ENCODE measurements at places on chromosomes 11 and 22.
A peak's percentile ranks its signal among the peaks of the same experiment; 100 is the strongest.

DNA sequence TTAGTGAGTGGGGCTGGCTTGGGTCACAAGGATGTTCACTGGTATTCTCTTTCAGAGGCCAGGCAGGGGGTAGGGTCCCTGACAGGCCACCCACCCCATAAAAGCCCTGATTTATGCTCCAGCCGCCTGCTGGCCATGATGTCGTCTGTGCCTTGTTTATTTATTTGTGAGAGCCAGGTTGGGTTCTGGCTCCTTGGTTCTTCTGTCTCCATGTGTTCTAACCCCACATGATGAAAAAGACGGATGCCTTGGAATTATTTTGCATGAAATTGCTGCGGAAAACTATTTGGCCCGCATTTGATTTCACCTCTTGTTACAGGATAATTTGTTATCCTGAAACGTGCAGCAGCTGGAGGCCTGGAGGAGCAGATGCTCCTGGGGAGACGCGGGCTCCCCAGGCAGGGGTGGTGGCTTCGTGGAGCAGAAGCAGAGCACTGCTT is 46.3 kb upstream of the WNT11 start:
- no peak for DNase-seq

DNA sequence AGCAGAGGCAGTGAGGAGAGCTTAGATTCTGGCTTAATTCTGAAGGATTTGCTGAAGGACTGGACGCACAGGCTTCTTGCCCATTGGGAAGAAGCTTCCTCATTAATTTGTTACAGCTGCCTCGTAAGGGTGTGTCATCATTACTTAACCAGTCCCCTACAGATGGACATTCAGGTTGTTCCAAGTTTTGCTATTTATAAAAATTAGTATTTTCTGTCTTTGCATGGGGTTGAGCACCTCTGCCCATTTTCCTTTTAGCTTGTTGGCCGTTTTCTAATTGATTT is 38.1 kb downstream of the CAPN1 start:
- DNase-seq = no peak

- DNase-seq = no peak
Measured at GRCh38 chr11:9473408-9473807, 12.6 kb downstream of the ZNF143 start.

DNA sequence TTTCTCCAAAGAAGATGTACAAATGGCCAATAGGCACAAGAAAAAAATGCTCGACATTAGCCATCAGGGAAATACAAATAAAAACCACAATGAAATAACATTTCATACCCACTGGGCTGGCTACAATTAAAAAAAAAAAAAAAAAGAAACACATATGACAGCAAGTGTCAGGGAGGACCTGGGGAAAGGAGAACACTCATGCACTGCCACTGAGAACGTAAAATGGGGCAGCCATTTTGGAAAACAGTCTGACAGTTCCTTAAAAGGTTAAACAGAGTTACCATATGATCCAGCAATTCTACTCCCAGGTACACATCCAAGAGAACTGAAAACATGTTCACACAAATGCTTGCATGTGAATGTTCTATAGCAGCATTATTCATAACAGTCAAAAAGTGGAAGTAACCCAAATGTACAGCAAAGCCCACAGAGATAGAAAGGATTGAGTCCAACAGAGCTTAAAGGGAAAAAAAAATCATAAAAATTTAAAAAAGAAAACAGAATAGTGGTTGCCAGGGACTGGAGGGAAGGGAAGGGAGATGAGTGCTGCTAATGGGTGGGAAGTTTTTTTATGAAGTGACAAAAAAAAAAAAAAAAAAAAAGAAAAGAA is 48.4 kb upstream of the CYP2D6 start:
- DNase-seq = no peak

- DNase-seq = no peak
Measured at GRCh38 chr22:46352691-46353386, 17.3 kb downstream of the TRMU start.

- DNase-seq = no peak
Measured at GRCh38 chr11:10838881-10839280, 19.0 kb downstream of the ZBED5 start.

- DNase-seq = no peak
Measured at GRCh38 chr11:126914941-126915340, 85.6 kb downstream of the KIRREL3 start.

- no peak for DNase-seq
Measured at GRCh38 chr11:34029176-34029575, 22.4 kb upstream of the CAPRIN1 start.

GRCh38 chr22:46970411-46971098 is 208.1 kb downstream of the TBC1D22A start:
- DNase-seq = no peak

GRCh38 chr22:17980638-17981051 is 43.7 kb downstream of the MICAL3 start:
- peak; percentile 44 for DNase-seq

DNA sequence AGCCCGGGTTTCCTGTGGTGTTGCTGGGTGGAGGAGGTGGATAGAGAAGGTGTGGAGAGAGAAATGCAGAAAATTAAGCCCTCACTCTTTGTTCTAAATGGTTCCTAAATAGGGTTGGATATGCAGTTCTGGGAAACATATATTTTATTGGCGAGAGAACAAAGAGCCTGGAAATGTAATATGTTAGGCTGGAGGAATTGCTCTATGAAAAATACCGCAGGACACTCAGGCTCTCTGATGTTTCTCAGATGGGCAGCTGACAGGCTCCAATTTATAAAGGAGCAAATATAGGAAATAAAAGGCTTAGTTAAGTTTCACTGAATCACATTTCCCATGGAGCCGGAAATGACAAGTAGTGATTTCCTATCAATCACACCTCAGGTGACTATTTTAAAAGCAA is 428.0 kb downstream of the TMEM135 start:
- DNase-seq = no peak

- no peak for DNase-seq
Measured at GRCh38 chr22:29797351-29797750, 30.2 kb downstream of the UQCR10 start.
